Uterus (tissue), 4 donors: ENCODE measurements at places on chromosomes 1 and 21. TPM values are rescaled to one million over a fixed set of nuclear protein-coding genes. Genes with fewer than 3 reads are reported as not detected.

The NCAM2 gene
- 43.4 TPM for total RNA-seq

The TIPRL gene
- 35.2 TPM for total RNA-seq

The FCGR3A gene
- total RNA-seq = 11.1 TPM

The LPAR3 gene
- 23.6 TPM for total RNA-seq

The AMY1B gene
- total RNA-seq = 1.1 TPM

The CFAP141 gene
- not detected for total RNA-seq

The LCE3D gene
- not detected for total RNA-seq

The SPRR1A gene
- total RNA-seq = not detected

The PSMB2 gene
- 40.2 TPM for total RNA-seq

The PHGDH gene
- total RNA-seq = 27.1 TPM

The OR6K3 gene
- total RNA-seq = not detected

The RERE gene
- 379 TPM for total RNA-seq

The LCE2C gene
- not detected for total RNA-seq

The KCNA3 gene
- 1.4 TPM for total RNA-seq

The AKNAD1 gene
- 0.29 TPM for total RNA-seq
